GM03348 (cell line): ENCODE measurements at places on chromosomes 5 and 9.

DNA sequence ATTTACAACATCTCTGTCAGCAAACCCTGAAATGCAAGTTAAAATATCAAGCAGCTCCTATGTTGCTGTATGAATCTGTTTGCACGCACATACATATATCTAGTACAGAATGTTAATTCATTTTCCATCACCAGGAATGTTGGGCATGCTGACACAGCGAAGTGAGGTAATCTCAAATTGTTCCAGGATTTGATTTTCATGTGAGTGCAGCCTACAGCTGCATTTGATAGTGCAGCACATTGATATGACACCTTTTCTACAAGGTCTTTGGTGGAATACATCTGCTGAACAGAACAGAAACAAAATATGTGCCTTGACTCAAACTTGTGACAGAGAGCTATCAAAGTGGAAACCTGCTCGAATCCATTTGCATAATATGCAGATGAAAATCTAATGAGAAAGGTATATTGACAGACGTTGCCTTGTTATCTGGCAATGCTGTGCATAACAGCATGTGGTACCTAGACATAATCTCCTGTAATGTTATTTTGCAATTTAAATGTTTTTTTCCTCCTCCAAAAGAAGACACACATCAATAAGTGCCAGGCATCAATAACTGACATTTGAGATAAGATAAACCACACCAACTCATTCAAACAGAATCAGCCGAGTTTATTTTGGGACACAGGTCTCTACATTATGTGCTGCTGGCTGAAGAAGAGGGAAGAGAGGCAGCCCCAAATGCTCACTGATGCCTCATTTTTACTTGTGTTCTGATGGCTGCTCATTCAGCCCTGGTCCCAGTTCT lies 512.2 kb downstream of the ZNF608 start:
- no peak for DNase-seq

DNA sequence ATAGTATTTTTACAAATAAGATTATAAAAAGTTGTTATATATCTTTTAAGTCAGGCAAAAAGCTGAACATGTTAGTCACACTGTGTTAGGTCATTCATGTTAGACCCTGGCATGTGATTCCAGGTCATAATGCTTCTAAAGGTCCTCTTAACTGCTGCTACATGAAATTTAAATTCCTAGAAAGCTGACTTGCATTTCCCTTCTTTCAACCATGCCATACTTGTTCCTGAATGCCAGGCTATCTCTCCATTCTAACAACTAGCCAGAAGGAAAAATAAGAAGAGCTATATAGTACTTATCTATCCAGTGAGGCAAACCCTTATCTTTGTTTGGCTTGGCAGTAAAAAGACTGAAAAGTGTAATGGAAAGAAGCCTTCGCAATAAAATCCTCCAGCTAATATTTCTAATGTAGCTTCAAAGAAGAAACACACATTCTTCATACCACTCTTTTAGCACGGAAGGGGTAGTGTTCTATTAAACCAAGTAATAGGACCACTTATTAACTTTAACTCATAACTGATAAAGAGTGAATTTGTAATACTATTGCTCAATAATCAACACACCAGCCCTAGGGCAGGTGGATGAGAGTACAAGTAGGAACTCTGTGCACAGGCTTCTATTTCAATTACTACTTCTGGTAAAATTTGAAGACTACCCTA lies 310.2 kb downstream of the PDE4D start:
- DNase-seq, result no peak

GRCh38 chr5:29054282-29054681 lies 2015.9 kb upstream of the CDH9 start:
- DNase-seq, result no peak

- DNase-seq, result no peak
Measured at GRCh38 chr9:32574858-32575257, 1.9 kb upstream of the NDUFB6 start.

GRCh38 chr5:96381526-96381925 lies 51.5 kb downstream of the PCSK1 start:
- DNase-seq, result no peak
